ENCODE measurements at places on chromosomes 12 and 14.

- DNase-seq = no peak
These were observed 5.8 kb upstream of the LRP10 start for GRCh38 chr14:22865424-22866405.

DNA sequence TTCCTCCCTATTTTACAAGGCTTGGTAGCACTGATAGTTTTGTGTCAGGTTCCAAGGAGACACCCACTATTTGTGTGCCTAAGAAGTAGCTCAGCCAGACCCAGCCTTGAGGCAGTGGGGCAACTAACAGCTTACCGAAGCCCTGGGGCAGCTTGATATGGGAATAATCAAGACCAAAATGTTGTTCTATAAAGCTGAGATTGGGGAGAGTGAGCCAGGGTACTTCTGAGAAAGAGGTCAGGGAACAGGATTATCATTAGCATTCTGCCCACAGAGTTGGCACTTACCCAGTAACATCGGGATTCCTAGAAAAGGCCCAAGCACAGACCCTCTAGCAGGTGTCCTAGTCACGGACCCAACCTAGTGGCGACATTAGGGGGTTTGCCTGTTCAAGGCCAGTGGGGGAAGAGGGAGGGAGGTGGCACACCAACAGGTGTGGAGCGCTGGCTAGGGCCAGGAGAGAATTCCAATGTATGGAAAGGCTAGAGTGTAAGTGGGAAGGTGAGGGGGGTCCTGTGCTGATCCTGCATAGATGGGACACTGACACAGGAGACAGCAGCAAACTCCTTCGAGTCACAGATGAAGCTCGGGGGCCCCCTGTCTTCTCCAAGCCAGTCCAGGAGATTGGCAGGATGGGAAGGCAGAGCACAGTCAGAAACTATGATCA lies 4.9 kb downstream of the PPP1R3E start:
- no peak for DNase-seq

GRCh38 chr12:21852251-21852650 lies 77.7 kb upstream of the KCNJ8 start:
- peak; percentile 67 for DNase-seq

- DNase-seq = no peak
These were observed 72.8 kb upstream of the BBS10 start for GRCh38 chr12:76421046-76421445.

DNA sequence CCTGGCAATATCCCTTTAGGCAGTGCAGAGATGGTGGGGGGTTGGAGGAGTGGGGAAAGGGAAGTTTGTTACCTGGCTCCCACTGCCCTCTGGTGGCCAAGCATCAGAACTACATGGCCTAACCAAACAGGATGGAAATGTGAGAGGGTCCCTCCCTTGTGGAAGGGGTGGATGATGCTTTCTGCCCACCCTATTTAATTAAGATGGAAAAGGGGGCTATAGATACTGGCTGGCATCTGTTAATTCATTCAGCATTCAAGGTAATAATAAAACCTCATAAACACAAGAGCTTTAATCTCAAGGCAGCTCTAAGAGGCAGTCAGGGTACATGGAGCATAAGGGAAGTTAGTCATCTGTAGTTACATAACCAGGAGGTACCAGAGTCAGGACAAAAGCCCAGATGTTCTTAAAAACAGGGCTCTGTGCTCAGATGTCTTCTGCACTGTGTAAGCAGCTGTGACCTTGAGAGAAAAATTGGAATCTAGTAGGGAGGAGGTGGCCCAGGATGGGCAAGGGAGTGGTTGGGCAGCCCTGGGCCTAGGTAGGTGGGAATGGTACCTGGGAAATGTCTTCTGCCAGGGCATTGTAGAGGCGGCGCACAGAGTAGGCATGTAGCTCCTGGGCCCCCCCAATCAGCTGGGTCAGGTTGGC lies 4.6 kb downstream of the AP1G2 start:
- peak; percentile 60 for DNase-seq

DNA sequence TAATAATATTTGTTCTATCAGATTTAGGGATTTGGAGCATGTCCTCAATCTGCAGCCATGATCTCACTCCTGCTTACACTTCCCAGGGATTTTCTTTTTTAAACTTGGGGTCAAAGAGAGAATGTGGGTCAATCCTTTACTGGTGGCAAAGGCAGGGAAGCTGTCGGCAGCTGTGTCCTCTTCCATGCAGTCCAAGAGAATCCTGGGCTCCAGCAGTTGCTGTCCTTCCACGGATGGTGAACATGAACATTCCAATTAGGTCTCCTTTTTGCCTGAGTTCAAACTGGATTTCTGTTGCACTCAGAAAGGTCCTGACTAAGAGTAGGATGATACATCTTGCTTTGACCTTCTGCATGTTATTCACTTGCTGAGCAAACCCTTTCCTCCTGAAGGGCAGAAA lies 73.9 kb downstream of the ARL6IP4 start:
- no peak for DNase-seq

- DNase-seq = no peak
These were observed 3.4 kb downstream of the ZNF384 start for GRCh38 chr12:6685814-6686213.

GRCh38 chr14:66066981-66067776 lies 419.0 kb upstream of the CCDC196 start:
- DNase-seq = peak; percentile 92

GRCh38 chr14:60647837-60648248 lies 1.4 kb downstream of the SIX1 start:
- DNase-seq = no peak

GRCh38 chr14:70771781-70772212 lies 37.5 kb downstream of the MAP3K9 start:
- no peak for DNase-seq

DNA sequence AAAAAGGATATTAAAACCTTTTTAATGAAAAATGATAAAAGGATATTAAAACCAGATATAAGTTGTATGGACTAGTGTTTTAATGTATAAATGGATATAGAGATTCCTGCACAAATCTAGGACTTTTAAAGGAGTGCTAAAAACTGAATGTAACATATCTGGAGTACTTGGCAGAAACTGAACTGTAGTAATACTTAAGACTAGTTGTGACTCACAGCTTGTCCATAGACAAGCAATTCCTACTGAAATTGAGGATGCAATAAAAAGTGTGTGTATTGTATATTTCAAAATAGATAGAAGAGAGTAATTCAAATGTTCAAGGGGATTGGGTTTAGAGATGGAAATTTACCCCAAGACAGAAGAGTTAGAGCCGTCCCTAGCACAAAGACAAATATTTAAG lies 59.6 kb downstream of the FBXO33 start:
- peak; percentile 57 for DNase-seq

DNA sequence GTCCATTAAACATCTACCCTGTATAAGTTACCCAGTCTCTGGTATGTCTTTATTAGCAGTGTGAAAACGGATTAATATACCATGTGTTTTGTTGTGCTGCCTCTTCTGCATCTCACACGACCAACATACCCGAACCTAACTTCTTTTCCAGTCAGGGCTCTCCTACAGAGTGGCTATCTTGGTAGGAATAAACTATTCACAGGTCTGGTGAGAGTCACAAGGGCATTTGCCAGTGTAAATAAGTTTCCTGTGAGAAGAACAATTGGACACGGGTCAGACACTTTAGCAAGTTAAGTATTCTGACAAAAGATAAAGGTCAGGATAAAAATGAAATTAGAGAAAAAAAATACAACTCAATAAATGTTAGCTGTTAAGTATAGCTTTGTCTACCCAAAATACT lies 60.9 kb downstream of the MYF5 start:
- peak; percentile 59 for DNase-seq

DNA sequence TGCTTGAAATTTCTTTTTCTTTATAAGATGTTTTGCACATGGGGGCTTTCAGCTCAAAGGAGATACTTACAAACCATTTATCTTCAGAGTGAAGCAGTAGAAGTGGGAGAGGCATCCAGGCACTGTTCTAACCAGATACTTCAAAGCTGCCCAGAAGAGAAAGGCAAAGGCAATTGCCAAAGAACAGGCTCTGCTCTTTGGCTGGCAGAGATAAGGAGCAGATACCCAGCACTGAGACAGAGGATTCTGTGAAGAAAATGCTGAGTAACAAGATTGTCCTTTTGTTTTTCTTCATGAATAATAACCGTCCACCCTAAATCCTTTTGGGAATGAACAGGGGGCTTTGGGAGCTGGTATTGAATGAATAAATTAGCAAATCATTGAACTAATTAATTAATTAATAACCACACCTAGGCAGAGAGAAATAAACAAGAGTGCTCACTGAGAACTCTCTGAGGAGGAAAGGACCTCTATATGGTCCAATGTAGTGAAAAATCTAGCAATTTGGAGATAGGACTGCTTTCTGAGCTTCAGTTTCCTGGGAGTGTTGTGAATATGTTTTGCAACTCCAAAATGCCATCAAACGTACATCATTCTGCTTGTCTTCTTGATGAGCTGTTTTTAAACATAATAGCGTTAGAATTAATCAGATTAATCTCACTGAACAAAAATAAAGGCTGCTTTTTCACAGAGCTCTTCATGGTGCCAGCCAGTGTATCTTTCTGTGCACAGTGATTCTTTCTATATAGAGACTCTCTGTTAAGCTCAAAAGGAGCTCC lies 192.8 kb upstream of the AMIGO2 start:
- no peak for DNase-seq

- no peak for DNase-seq
These were observed 41.4 kb downstream of the NOC4L start for GRCh38 chr12:132185705-132186104.

DNA sequence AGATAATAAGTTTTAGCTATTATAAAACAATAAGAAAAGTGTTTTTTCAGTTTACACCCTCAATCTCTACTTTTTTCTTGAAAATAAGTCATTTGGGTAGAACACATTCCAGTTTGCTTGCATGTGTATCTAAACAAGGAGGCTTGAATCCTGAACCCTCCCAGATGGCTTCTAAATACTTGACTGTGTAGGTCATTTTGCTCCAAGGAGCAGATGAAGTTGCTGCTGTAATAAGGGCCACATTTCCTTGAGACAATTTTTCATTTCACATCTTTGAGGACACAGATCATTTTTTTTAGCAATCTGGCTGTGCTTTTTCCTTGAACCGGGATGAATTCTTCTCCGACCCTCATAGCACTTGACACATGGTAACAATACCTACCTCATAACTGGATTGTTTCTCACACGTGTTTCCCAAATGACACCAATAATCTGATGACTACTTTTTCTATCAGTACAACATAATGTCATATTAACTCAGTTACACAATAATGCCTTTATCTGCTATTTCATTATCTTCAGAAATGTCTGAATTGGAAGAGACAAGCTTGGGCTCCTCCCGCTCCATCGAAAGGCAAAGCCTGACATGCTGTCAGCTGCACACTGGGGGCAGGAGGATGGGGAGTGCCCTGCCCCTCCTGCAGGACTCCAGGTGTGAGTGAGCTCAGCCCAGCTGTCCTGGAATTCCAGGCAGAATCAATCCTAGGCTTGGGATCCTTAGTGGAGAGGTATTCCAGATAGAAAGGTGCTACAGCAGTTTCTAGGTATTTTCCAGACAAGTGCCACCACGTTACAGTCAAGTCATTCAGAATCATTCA lies 30.9 kb downstream of the GPHB5 start:
- DNase-seq = peak; percentile 47

GRCh38 chr12:68237619-68238018 lies 12.0 kb upstream of the IL26 start:
- peak; percentile 47 for DNase-seq

DNA sequence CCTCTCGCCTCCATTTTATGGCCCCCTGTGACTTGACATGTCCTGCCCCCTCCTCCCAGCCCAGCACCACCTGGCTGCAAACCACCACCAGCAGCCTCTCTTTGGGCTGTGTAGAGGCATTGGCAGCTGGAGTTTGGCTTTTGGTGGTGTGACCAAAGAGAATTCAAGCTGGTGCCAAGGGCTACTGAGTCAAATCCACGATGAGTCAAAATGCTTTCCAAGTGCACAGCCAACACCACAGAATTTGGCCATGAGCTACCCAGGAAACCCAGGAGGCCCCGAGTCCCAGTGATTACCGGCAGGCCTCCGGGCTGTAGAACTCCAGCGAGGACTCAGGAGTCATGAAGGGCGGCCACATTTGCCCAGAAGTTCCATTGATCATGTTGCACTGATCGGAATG lies 53.8 kb downstream of the SCARB1 start:
- DNase-seq = peak; percentile 57

DNA sequence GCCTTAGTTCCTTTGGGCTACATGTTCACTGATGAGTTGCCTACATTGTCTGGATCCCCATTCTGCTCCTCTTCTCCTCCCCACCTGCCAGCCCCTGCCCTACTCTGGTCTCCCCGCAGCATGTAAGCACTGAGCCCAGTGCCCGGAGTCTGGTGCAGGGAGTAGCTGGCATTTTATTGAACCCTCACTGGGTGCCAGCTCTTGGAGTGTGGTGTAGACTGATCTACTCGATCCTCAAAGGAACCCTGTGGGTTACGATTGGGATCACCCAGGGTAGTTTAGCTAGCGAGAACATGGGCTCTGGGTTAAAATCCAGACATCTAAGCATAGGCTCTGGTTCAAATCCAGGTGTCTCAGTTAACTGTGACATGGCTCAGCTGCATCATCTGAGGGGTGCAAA lies 8.3 kb upstream of the SERPINA6 start:
- DNase-seq = no peak

DNA sequence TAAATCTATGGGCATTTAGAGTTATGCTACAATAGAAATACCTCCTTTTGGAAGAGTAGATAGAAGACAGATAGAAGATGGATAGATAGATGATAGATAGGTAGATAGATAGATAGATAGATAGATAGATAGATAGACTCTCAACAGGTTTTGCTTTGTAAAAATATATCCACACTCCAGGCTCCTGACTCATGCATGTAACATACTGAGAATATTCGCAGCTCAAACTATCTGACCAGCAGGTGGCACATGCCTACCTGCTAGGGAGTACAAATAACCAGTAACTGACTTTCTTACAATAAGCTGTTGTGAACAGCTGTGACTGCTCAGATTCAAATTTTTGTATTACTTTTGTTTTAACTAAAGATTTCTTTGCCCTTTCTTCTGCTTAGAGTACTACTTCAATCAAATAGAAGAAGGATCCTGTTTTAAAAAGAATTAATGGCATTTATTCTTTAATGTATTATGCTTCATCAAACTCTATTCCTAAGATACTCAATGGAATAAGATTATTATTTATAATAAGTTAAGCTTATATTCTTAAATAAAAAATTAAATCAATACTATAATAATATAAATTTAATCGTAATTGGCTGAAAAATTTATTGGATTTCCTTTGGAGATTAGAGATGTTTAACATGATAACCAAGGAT lies 15.8 kb upstream of the CPNE8 start:
- peak; percentile 80 for DNase-seq

DNA sequence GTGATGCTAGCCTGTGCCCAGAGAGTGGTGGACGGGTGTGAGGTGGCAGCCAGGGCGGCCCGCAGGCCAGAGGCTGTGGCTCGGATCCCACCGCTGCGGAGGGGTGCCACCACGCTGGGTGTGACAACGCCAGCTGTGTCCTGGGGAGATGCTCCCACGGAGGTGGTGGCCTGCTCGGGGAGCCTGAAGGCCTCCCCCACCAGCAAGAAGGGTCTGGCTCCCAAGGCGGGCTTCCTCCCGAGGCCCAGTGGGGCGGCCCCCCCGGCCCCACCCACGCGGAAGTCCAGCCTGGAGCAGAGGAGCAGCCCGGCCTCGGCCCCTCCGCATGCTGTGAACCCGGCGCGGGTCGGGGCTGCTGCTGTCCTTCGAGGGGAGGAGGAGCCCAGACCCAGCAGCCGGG lies 38.2 kb downstream of the KIF26A start:
- no peak for DNase-seq

GRCh38 chr12:78928200-78929074 lies 63.9 kb downstream of the SYT1 start:
- peak; percentile 87 for DNase-seq
